Smooth muscle cell of the brain vasculature (primary cell): ENCODE measurements at places on chromosomes 12 and 14.

GRCh38 chr12:6792522-6793201 lies 3.3 kb downstream of the CD4 start:
- no peak for DNase-seq

GRCh38 chr12:51546097-51546496 lies 44.9 kb upstream of the SCN8A start:
- DNase-seq = no peak

DNA sequence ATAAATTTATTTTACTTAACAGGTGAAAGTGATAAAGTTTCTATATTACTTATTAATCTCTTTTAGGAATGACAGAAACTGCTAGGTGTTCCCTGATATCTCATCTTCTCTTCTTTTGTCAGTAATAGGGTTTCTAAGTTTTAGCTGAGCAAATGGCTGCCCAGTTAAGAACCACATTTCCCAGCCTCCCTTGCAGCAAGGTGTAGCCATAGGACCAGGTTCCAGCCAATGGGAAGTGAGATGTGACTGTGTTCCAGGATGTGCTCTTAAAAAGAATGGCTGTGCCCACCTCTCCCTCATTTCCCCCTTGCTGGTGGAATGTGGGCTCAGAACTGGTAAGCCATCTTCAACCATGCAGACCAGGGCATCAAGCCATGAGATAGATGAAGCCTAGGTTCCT lies 165.6 kb downstream of the HELB start:
- no peak for DNase-seq

DNA sequence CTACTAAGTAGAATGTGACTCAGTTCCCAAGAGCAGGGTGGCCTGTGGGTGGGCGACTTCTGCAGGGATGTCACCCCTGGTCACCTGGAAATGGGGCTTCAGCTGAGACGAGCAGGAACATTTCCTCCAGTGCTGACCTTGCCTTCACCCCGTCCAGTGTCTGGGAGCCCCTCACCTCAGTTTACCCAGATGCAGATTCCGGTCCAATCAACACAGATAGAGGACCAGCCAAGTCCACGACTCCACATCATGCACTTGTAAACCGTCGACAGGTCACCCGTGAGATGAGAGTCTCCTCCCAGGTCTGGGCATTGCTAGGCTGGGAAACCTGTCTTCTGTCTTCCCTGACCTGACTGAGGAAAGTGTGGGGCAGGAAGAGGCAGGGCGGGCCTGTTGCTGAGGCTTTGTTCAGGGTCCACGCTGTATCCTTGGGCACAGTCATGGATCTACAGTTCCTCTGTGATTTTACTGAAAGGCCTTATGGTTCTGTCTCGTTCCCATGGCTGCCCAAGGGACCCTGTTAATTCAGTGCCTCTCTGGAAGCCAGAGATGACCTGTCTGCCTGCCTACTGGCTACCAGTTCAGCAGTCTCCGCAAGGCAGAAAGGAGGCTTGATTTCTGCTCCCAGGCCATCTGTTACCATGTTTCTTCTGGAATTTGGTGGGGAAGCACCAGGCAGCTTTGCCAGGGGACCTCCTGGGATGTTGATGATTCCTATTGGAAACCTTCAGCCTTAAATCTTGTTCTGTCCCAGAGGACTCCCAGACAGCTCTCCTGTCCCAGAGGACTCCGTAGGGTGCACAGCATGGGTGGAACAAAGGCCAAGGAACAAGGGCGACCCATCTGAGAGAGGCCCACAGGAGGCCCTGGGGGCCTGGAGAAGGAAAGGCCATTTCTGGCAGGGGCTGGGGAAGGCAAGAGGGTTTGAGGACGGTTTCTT lies 288.5 kb upstream of the RTL1 start:
- no peak for DNase-seq
